Ureter (tissue), 1 donor: ENCODE measurements at places on chromosomes 2 and 18. TPM values are rescaled to one million over a fixed set of nuclear protein-coding genes. Genes with fewer than 3 reads are reported as not detected.

- DNase-seq = no peak
These were observed 15.0 kb upstream of the IL1A start for GRCh38 chr2:112798979-112799975.

RAPGEF4 gene
- 18.6 TPM for total RNA-seq

PTPRN gene
- not detected for total RNA-seq

GRCh38 chr2:208285853-208286252, 19.8 kb downstream of the PIKFYVE start:
- DNase-seq = no peak

DNA sequence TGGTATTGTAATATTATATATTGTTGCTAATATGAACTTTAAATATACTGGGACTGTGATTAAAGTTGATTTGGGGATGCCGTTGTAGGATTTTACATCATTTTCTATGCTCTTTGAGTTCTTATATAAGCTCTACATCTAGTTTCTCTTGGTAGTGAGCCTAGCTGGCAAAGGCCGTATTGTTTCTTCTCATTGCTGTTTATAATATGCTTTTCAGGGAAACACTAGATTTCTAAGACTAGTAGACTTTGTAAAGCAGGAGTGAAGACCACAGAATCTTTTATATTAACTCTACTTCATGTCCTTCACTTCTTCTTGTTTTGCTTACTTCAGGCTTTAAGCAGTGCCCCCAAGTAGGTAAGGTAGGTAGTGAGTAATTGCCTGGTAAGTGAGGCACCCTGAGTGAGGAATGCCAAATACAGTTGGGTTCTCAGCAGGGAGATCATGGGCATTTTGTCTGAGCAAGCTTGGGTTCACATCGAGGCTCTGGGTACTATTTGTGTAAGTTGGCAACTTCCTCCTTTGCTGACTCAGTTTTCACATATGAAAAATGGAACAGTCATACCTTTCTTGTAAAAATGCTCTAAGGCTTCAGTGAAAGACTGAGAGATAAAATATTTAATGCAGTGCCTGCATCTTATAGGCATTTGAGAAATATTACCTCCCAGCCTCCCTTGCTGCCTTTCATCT, 96.4 kb downstream of the RNF144A start:
- no peak for DNase-seq

DNA sequence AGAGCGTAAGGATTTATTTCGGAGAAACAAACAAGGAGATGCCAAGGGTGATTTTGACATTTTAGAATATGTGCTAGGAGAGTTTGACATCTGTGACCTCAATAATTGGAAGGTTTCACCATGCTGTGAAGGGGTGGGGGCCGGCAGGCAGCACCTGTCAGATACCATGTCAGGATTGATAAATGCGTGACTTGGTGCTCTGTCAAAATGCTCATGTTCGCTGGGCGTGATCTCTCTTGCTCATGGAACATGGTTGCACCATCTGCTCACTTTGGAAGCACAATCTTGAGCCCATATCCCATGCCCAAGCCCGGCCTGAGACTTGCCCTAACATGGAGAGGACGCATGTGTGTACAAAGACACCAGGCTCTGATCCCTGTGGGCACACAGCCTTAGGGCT, 347.6 kb downstream of the RNF144A start:
- DNase-seq = no peak

DNA sequence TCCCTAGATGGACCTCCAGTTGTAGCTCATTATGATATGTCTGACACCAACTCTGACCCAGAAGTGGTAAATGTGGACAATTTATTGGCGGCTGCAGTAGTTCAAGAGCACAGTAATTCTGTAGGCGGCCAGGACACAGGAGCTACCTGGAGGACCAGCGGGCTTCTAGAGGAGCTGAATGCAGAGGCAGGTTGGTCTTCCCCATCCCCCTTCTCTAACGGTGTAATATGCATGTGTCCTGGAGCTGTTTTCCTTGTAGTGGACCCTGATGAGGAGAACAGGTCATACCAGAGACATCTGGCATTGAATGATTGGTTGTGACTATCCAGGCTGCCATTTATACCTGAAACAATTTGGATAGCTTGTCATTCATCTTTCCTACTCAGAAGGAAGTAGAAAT, 135.8 kb downstream of the HAUS1 start:
- DNase-seq = no peak

SERPINB3 gene
- total RNA-seq = not detected

FIGN gene
- total RNA-seq = 8.0 TPM

L3MBTL4 gene
- total RNA-seq = 8.5 TPM

DNA sequence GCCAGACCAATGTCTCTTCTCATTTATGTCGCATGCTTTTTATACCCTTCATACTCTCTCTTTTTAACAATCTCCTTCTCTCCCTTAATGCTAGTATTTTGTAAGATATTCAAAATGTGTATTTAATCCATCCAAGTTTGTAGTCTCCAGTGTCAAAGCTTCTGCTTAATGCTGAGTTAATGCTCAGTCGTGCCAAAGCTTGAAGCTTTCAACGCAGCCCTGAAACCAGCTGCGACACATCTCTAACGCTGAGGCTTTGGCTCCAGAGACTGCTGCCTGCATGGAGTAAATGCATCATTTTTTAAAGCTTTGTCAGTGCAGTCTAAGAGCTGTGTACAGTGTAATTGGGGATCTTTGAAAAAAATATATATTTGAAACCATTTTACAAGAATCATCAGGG, 2108.8 kb upstream of the PIK3C3 start:
- DNase-seq = no peak

DNA sequence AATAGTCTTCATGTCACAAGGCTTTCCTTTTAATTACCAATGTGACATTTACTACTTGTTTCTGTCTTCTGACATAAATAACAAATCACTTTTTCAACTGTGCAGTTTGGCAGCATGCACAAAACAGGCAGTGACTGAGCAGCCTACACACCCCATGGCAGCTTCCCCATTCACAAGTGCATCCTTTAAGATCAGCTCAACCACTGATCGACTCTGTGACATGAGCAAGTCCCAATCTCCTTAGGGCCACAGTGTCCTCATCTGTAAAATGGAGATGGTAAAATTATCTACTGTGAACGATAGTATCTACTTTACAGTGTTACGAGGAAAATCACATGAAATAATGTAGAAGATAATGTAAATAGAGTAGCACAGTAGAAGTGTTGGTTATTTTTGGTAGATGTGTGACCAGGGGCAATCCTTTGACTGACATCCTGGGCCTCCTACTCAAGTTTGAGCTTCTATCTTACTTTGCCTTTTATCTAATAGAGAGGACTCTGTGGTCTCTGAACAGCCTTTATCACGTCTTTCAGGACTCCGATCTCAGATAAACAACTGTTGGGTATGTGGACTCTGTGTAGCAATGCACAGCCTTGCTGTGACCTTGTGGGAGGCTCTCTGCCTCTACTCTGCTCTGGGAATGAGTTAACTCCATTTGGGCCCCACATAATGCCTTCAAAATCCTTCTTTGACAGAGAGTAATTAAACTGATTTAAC, 120.6 kb downstream of the PIGN start:
- no peak for DNase-seq

ME2 gene
- 44.5 TPM for total RNA-seq

DNA sequence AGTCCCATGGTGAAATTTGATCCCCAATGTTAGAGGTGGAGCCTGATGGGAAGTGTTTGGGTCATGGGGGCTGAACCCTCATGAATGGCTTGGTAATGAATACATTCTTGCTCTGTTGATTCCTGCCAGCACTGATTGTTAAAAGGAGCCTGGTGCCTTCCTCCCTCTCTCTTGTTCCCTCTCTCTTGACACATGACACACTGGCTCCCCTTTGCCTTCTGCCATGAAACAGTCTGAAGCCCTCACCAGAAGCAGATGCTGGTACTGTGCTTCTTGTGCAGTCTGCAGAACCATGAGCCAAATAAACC, 30.6 kb upstream of the EPC2 start:
- DNase-seq = no peak

DNAJC5G gene
- not detected for total RNA-seq

- no peak for DNase-seq
These were observed 50.4 kb downstream of the PTPN4 start for GRCh38 chr2:119810049-119810630.

- DNase-seq = no peak
These were observed 90.1 kb downstream of the EPAS1 start for GRCh38 chr2:46387292-46387691.

- no peak for DNase-seq
These were observed 115.4 kb downstream of the GATA6 start for GRCh38 chr18:22284581-22285360.

ANO7 gene
- 1.4 TPM for total RNA-seq

SLC16A14 gene
- 9.2 TPM for total RNA-seq

SYT4 gene
- total RNA-seq = not detected

LRRTM1 gene
- not detected for total RNA-seq

ERICH2 gene
- 1.4 TPM for total RNA-seq

ALPG gene
- not detected for total RNA-seq

ANKRD62 gene
- total RNA-seq = not detected

DNA sequence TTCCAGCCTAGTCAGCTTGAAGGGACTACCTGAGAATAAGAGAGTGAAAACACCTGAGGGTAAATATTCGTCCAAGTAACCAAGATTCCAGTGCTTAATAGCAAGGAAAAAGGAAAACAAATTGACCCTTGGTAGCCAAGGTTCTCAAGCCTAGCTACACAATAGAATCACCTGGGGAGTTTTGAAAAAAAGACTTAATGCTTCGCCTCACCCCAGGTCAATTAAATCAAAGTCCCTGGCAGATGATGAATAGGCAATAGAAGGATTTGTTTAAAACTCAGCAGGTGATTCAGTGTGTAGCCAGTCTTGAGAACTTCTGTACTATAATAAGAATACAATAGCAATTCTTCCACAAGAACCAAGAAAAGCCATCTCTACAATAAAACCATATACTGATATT, 500.2 kb downstream of the XIRP2 start:
- DNase-seq = no peak

- no peak for DNase-seq
These were observed 45.3 kb downstream of the PSMD14 start for GRCh38 chr2:161353543-161353942.

GRCh38 chr2:25372405-25373268, 30.9 kb upstream of the DNMT3A start:
- DNase-seq = no peak

- DNase-seq = no peak
These were observed 45.9 kb downstream of the FOSL2 start for GRCh38 chr2:28438532-28439063.

ARHGEF4 gene
- total RNA-seq = 16.4 TPM

RBBP8 gene
- 93.0 TPM for total RNA-seq

RBM44 gene
- total RNA-seq = 1.5 TPM

DNA sequence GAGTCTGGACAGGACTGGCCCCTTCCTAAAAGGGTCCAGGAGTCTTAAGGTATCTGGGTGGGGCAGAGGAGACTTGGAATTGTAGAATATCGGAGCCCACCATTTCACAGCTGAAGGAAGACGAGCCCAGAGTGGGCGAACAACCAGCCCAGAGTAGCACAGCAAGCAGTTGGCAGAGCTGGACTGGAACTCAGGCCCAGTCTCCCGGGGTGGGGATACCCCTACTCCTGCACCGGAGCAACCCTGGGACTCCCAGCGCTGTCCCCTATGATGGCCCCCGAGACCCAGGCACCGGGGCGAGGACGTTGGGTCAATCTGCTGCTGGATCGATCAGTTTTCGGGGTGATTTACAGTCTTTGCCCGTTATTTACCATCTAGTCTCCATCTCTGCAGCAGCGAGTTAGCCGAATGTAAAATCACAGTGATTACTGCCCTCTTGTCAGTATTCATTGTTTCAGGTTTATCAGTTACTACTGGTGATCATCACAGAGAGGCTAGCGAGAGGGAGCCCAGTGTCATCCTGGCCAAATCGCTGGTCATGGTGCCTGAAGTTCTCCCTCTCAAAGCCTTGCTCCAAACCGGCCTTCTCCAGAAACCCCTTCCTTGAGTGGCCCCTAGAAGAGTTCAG, 75.3 kb downstream of the SMAD7 start:
- DNase-seq = no peak

GRCh38 chr18:50582500-50582899, 22.6 kb downstream of the MAPK4 start:
- no peak for DNase-seq

STEAP3 gene
- total RNA-seq = 40.7 TPM
